ENCODE measurements at places on chromosomes 2 and 18. TPM values are rescaled to one million over a fixed set of nuclear protein-coding genes. Genes with fewer than 3 reads are reported as not detected.
A peak's percentile ranks its signal among the peaks of the same experiment; 100 is the strongest.

The SULT1C2 gene
- 0.87 TPM for total RNA-seq

GRCh38 chr2:173027181-173028128 lies 48.2 kb upstream of the MAP3K20 start:
- DNase-seq: no peak

GRCh38 chr18:9731380-9731779 lies 23.3 kb downstream of the RAB31 start:
- DNase-seq: no peak

DNA sequence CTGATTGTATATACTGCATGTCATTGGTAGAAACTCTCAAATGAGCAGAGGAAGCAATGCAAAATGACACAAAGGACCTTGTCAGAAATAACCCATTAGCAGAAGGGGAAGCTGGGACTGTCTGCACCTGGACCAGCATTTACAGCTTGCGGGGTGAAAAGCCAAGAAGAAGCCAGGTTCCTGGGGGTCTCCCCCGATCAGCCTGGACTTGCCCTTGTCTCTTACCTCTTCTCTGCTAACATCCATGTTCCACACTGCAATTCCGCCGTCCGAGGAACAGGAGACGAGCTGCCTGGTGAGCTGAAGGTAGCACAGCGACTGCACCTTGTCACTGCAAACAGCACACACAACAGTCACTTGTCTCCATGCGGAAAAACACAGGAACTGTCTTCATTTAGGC lies 51.1 kb downstream of the WDFY1 start:
- DNase-seq: peak; percentile 52

DNA sequence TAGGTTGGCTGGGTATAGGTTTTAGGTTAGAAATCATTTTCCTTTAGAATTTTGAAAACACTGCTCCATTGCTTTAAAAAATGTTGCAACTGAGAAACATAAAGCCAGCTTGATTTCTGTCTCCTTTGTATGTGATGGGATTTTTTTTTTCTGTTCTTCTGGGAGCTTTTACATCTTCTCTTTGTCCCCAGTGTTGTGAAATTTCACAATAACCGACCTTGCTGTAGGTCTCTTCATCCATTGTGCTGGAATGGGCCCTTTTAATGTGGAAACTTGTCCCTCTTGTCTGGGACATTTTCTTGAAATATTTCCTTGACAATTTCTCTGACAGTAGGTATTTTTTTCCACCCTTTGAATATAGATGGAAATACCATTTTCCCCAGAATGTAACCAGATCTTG lies 44.0 kb upstream of the LAPTM4A start:
- DNase-seq: no peak

GRCh38 chr2:197159661-197160211 lies 150.8 kb downstream of the ANKRD44 start:
- DNase-seq: no peak

GRCh38 chr2:54516842-54517241 lies 60.7 kb downstream of the SPTBN1 start:
- no peak for DNase-seq

DNA sequence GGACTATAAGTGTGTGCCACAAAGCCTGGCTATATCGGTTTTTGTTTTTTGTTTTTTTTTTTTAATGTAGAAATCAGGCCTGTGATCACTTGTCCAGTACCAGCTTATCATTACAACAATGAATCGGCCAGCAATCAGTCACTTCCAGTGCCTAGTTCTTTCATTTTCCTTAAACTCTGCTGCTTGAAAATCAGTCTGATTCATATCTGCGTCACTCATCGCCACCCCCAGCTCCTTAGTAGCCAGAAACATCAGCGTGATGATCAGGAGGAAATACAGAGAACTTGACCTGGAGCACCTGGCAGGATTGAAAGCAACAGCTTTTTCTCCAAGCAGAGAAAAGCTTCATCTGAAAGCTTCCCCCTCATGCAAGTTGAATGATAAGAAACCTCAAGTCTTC lies 75.4 kb downstream of the SPTBN1 start:
- no peak for DNase-seq
